ENCODE measurements at places on chromosomes 7 and 10.

DNA sequence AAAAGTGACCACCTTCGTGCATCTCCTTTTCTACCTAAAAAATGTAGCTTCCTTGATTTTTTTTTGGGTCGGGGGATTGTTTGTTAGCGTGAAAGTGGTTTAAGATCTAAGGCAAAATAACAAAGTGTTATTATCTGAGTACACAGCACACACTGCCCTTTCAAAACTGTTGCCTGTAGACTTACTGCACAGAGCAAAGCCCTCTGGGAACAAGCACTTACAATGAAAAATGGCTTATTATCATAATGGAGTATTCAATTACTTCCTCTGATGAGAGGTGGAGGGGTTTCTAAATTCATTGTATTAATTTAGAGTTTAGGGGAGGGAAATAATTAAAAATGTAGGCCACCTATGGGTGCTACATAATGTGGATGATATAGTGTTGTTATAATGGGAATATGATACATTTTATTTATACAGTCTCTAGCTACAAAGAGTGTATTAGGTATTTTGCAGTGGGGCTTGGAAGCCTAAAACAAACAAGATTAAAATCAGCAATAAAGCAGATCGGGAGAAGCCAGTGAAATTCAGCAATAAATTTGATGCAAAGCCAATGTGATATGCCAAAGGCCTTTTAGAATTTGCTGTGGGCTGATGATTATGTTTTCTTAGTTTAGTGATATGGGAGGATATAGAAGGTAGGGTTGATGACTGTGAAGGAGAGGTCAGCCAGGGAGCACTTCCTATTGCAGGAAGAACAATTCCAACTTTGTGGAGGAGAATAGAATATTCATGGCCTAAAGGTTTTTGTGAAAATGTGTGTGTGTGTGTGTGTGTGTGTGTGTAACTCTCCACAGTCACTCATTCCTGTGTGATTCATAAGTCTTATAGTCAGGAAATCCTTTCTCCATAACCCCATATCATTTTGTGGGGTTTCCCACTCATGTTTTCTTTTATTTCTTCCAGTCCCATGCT lies 17.7 kb upstream of the EXOC4 start:
- no peak for DNase-seq

DNA sequence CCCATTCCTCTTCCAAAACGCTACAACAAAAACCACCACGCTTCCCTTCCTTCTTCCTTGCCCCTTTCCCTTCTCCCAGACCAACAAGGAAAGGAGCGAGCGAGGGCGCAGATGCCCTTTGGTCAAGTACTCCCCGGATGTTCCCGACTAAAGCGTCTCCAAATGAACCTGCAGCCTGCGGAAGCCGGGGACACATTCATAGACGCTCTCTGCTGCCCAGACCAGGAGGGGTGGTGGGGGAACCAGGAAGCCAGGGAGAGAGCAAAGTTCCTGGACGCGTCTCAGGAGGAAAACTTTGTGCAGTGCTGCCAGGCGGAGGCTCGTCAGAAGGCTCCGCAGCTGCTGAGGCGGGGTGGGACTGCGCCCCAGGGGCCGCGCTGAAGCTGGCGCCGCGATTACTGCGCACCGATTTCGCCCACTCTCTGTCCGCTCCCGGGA lies 754 bp downstream of the SEMA3D start:
- no peak for DNase-seq

DNA sequence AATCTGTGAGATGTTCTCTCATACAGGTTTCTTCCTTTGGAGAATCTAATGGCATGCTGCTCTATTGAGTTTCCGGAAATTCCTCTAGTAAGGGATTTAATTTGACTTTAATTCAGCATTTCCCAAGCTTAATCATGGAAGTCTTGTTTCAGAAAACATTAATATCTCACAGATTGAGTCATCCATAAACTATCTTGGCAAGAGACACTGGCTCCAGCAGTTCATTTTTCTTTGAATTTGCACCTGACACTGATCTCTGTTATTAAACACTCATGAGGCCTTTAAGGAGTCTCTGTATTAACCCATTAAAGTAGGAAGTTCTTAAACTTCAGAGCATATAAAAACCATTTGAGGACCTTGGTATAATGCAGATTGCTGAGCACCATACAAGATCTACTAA lies 3.6 kb upstream of the ITGB8 start:
- no peak for DNase-seq

- no peak for DNase-seq
Observed at GRCh38 chr10:34538281-34538829, 276.7 kb downstream of the PARD3 start.

GRCh38 chr7:122468945-122469344 lies 164.4 kb upstream of the FEZF1 start:
- no peak for DNase-seq

DNA sequence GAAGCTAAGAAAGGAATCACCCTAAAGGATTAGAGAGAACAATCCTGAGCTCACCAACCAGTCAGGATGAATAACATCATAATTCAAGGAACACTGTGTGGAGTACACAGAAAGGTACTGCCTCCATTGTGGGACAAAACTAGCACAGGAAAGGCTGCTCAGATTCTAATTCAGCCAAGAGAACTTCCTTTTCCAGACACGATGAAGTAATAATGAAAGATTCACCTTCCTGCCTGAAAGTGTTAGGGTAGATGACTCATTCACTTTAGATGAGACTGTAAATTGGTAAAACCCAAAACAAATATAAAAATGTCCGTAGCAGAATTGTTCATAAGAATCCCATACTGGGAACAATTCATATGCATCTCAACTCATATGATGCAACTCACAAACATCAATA lies 167.2 kb downstream of the CDC14C start:
- no peak for DNase-seq

DNA sequence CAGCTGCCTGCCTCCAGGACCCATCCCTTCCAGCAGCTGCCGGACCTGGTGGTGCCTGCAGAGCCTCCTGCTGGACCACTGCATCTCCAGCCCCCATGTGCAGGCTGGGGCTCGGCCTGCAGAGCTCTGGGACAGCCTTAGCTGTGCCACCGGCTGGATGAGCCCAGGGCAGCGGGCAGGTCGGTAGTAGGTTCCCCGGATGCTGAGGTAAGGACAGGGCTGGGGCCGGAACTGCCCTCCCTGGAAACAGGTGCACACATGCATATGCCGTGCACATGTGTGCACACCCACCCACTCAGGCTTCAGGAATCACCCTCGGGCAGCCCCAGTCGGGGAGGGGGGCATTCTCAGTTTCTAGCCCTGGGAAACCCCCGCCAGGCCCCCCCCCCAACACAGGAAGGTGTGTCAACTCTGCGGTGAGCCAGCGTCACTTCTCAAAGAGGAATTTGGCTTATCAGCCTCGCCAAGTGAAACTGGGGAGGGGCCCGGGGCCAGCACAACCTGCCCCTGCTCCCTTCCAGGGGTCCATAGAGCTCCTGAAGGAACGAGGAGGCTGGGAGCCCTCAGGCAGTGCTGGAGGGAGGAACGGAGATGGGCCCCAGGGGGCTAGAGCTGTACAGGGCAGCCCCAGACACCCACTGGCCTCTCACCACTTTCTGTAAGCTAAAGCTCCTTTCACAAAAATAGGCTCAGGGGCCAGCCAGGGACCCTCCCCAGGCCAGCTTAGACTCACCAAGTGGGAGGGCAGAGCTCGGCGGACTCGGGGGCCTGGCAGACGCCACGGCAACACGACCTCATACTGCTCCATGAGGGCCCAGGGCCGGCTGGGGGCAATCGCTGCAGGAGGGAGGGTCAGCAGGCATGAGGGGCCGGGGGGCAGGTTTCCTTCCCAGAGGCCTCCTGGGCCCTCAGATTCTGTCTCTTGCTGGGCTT lies 1.7 kb downstream of the ADAM8 start:
- DNase-seq = peak; percentile 89

DNA sequence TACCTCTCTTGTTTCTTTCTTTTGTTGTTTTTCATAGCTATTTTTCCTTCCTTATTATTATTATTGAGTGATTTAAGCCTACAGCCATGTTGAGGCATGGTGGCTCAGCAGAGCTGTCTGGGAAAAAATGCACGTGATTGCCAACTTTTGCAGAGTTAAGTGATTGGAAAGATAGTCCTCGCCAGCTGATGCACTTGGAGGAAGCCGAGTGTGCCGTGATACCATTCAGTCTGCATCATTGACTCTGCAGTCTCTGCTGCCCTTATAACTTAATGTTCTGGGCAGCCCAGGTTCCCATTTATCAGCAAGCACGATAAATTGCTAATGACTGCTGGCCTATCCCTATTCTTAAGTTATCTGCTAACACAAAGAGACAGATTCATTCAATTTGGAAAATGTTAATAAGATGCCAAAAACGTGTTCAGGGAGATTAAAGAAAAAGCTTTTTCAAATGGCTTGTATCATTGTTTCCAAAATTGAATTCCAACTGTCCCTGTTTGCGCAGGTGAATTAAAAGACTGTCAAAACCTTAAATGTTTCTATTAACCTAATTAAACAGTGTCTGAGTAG lies 232.9 kb upstream of the NPY start:
- no peak for DNase-seq

- no peak for DNase-seq
Observed at GRCh38 chr7:102059524-102059923, 227.1 kb upstream of the SH2B2 start.

DNA sequence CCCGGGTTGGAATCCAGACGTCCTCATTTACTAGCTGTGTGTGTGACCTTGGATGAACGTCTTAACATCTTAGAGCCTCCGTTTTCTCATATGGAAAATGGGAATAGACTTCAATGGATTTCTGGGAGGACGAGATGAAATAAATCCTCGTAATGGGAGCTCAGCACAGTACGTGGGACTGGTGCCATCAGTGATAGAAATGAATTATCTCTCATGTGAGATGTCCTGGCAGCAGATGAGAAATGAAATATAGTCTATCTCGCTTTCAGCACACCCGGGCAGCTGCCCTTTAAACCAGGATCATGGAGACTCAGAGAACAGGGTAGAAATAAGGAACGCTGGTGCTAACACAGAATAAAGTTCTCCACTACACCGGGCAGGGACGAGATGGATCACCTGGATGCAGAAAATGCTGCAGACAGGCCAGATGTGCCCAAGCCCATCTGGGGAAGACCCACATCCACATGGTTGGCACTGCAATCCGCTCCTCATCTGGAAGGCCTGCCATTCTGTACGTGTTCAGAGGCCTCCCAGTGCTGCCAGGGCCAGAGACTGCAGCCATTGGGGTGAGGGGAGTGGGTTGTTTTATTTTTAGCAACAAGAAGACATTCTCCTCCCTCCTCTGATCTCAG lies 11.1 kb upstream of the EMX2 start:
- no peak for DNase-seq

DNA sequence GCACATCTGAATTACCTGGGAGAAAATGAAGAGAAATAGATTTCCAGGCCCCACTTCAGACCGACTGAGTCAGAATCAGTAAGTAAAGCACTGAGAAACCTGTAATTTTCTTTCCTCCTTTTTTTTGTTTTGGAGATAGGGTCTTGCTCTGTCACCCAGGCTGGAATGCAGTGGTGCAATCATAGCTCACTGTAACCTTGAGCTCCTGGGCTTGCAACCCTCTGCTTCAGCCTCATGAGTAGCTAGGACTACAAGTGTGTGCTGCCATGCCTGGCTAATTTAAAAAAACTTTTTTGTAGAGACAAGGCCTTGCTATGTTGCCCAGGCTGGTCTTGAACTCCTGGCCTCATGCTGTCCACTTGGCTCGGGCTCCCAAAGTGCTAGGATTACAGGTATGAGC lies 260.2 kb downstream of the STK31 start:
- DNase-seq = no peak

DNA sequence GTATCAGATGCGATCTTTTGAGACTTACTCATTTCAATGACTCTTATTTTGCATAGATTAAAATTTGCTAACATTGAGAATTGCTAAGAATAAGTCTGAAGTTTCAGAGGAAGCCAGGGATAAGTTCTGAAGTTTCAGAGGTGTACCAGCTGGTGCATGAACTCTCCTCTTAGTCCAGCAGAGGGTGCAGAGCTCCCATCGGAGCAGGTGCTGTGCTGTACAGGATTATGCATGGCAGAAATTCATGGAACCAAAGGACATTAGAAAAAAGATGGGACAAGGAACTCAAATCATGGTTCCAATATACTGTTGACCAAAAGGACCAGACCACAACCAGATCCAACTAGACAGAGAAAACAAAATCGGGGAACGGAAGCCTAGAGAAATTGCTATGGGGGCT lies 41.9 kb downstream of the MGAM2 start:
- no peak for DNase-seq

DNA sequence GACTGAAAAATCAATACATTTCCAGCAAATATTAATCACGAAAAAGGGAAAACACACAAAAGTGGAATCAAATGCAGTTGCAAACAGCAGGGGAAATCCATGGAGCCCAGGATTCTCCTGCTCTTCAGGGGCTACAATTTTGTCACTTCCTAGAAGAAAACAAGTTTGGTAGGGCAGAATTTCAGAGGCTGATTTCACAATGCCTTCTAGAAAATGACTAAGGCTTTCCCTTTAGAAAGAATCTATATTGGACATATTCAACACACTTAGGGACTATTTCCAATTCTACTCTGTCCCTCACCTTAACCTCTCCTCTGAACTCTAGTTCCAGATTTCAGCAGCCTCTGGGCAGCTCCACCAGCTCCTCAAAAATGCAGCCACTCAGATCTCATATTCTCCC lies 111.3 kb downstream of the HECTD2 start:
- DNase-seq = no peak

- DNase-seq = no peak
Observed at GRCh38 chr7:75945297-75946168, 30.6 kb downstream of the POR start.

GRCh38 chr10:81784111-81784597 lies 90.8 kb upstream of the NRG3 start:
- no peak for DNase-seq

DNA sequence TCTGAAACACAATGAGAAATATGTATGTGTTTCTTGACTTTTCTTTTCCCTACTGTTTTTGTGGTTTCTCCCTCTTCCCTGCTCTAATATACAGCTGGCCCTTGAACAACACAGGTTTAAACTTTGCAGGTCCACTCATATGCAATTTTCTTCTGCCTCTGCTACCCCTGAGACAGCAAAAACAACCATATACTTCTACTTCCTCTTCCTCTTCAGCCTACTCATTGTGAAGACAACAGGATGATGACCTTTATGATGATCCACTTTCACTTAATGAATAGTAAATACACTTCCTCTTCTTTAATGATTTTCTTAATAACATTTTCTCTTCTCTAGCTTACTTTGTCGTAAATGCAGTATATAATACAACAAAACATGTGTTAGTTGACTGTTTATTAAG lies 35.0 kb upstream of the DGKB start:
- DNase-seq = no peak
